ENCODE measurements at places on chromosomes 7 and 10.

GRCh38 chr7:50712252-50713122 is 70.2 kb downstream of the GRB10 start:
- no peak for DNase-seq

GRCh38 chr10:77301305-77301730 is 336.3 kb downstream of the KCNMA1 start:
- no peak for DNase-seq

DNA sequence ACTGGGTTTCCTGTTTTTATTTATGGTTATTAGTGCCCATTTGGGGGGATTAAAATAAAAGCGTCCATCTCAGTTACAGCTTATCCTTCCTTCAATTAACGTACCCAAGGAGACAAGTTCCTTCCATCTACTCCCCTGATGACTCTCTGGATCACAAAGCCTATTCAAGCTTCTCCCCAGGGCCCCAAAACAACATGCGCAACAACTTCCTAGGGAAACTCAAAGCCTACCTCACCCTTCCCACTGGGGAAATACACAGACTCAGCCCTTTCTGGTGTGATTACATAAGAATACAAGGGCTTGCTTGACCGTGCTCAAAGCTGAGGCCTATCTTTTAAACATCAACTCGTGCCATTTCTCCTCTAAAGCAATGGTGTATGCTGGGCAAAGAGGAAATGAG is 112.4 kb downstream of the CDK6 start:
- no peak for DNase-seq

GRCh38 chr10:82277591-82277990 is 402.6 kb downstream of the NRG3 start:
- DNase-seq = no peak

- no peak for DNase-seq
Measured at GRCh38 chr7:159102681-159103381, 41.8 kb downstream of the VIPR2 start.

DNA sequence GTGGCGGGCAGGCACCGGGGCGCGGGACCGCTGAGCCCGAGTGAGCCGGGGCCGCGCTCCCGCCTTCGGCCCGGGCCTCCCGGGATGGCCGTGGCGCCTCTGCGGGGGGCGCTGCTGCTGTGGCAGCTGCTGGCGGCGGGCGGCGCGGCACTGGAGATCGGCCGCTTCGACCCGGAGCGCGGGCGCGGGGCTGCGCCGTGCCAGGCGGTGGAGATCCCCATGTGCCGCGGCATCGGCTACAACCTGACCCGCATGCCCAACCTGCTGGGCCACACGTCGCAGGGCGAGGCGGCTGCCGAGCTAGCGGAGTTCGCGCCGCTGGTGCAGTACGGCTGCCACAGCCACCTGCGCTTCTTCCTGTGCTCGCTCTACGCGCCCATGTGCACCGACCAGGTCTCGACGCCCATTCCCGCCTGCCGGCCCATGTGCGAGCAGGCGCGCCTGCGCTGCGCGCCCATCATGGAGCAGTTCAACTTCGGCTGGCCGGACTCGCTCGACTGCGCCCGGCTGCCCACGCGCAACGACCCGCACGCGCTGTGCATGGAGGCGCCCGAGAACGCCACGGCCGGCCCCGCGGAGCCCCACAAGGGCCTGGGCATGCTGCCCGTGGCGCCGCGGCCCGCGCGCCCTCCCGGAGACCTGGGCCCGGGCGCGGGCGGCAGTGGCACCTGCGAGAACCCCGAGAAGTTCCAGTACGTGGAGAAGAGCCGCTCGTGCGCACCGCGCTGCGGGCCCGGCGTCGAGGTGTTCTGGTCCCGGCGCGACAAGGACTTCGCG is 534 bp downstream of the FZD9 start:
- peak; percentile 23 for DNase-seq

DNA sequence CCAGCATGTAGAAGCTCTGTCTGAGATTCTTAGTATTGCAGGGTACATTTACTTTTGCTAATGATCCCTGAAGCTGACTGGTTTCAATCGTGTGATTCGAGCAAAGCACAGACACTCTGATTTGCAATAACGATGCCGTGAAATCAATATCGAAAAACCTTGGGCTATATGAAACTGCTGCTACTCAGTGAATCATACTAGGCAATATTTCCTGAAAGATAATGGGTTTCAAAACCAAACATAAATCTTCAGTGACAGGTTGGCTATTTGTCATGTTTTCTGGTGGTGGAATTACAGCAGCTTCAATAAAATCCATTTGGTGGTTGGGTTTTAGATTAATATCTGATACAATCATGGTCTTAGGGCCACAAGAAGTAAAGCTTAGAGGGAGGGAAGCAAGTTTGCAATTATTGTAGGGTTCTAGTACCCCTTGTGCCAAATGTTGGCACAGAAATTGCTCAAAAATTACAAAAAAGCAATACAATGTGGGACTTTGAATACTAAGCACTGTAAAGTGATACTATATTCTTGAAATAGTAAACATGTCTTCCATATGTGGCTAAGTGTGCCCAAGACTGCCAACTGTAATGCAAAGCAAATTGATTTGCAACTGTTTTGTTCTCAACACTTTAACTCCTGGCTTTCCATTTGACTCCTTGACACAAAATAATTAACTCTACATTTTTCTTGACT is 112.4 kb upstream of the JAZF1 start:
- DNase-seq = no peak

DNA sequence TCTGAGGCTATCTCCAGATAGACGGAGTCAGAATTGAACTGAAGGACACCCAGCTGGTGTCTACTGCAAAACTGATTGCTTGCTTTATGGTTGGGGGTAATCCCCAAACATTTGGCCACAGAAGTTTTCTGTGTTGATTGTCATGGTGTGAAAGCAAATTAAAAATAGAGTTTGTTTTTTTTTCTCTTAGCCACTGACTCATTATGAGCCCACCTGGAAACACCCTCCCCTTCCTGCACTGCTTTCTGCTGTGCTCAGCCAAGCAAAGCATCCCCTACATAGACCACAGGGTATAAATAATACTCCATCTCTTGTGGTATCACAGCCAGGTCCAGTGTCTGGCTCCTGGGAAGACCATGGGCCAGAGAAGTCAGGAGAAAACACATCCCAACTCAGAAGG is 6.5 kb upstream of the VWC2 start:
- no peak for DNase-seq

DNA sequence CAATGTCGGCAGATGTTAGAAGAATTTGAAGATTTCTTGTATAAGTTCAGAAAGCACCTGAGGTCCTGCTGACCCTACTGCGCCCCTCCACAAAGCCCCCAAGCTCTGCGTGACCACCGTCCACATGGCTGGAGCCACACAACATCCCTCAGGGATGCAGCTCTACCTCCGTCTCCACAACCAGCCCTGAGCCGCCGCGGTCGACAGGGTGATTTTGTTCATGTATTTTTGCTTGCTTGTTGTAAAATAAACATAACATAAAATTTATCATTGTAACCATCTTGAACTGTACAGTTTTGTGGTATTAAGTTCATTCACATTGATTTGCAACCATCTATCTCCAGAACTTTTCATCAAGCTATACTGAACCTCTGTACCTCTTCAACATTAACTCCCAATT is 50.5 kb downstream of the CPXM2 start:
- no peak for DNase-seq

- no peak for DNase-seq
Measured at GRCh38 chr10:6763001-6763400, 182.9 kb upstream of the PRKCQ start.

GRCh38 chr7:156668130-156668741 is 27.7 kb downstream of the RNF32 start:
- no peak for DNase-seq

GRCh38 chr7:90216771-90217170 is 5.2 kb downstream of the STEAP2 start:
- no peak for DNase-seq
